ENCODE measurements at places on chromosomes 6 and 20.
A peak's percentile ranks its signal among the peaks of the same experiment; 100 is the strongest.

GRCh38 chr6:71220466-71220865, 68.1 kb upstream of the OGFRL1 start:
- DNase-seq: no peak

DNA sequence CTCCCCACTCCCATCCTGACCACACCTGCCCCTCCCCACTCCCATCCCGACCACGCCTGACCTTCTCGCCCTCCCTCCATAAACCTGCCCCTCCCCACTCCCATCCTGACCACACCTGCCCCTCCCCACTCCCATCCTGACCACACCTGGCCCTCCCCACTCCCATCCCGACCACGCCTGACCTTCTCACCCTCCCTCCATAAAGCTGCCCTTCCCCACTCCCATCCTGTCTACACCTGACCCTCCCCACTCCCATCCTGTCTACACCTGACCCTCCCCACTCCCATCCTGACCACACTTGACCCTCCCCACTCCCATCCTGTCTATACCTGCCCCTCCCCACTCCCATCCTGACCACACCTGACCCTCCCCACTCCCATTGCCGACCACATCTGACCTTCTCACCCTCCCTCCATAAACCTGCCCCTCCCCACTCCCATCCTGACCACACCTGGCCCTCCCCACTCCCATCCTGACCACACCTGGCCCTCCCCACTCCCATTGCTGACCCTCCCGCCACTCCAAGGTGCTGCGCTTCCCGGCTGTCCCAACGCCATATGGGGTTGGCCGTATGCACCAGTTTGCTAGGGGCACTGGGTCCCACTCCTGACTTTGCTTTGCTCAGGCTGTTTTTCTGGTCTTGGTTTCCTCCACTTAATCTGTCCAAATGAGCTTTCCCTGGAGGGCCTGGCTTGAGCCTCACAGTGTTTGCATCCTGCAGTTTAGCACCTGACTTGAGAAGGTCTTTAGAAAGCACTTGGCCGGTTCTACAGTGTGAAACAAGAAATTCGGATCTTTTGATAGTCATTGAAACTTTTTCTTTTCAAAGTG, 2.9 kb downstream of the KIF25 start:
- no peak for DNase-seq

DNA sequence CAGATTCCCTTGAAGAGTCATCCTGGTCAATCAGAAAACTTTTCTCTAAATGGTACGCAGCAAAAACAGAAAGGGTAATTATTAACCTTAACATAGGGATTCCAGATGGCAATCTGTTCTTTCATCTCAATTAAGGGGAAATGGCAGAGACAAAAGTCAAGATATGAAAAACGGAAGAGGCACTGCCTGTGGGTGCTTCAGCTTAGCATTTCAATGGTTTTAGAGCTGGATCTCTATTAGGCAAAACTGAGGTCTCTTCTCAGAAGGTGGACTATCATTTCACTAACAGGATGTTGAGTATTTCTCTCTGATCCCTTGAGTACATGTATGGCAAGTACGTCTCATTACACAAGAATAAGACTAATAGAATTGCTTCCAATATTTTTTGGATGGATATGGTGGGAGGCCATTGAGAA, 296.9 kb downstream of the HIVEP2 start:
- no peak for DNase-seq

- DNase-seq: peak; percentile 14
These were observed 20.2 kb downstream of the MYLK4 start for GRCh38 chr6:2730353-2731107.

GRCh38 chr6:35014341-35014740, 125.3 kb downstream of the ANKS1A start:
- peak; percentile 87 for DNase-seq

DNA sequence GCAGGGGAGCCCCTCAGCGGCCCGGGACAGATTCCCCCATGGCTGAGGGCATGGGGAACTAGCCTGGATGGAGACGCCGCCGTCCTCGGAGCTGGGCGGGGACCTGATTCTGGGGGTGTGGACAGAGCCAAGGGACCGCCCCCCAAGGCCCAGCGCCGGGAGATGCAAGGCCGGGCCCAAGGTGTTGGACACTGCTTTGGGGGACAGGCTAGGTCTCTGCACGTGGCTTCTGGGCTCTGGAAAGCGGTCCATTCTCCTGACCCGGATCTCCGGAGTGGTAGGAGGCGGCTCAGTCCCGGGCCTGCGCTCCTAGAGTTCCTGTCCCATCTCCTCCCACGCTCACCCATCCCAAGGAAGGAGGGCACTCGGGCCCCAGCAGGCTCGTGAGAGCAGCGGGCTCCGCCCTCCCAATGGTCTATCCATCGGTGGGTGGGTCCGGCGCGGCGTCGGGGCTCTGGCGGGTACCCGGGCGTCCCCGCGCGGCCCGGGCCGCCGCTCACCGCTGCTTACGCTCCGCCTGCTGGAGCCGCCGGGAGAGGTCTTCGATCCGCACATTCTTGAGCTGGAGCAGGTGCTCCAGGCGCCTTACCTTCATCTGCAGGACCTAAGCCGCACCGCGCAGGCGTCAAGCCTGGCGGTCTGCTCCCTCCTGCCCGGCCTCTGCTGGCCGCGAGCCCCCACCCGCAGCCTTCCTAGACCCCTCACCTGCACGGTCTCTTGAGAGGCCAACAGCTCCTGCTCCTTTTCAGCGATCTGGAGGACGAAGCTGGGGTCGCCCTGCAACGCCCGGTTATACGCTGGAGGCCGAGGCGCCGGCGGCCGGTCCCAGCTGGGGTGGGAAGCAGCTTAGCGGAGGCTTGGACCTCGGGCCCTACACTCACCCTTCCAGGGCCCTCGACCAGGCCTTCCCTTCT, 3.3 kb downstream of the SPEF1 start:
- no peak for DNase-seq

GRCh38 chr20:41617059-41617901, 897 bp downstream of the CHD6 start:
- peak; percentile 7 for DNase-seq

DNA sequence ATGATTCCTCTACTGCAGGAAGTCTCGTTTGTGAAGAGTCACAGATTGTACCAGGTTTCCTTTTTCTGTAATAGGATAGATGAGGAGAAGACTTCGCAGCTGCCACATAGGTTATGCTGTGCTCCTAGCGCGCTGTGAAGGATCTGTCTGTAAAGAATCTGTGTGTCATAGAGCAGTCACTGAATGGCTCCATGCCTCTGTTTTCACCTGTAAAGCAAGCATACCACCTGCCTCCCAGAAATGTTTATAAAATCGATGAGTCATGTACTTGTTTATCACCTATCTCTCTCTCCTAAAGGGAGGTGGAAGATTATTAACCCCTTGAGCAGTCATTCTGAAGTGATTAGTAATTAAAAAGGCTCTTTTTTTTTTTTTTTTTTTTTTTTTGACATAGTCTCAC, 86.6 kb downstream of the TFAP2B start:
- DNase-seq: no peak

- no peak for DNase-seq
These were observed 194.7 kb upstream of the SOX4 start for GRCh38 chr6:21398741-21399325.

GRCh38 chr20:11454966-11455799, 462.5 kb upstream of the BTBD3 start:
- no peak for DNase-seq

- no peak for DNase-seq
These were observed 625.9 kb upstream of the EPHA7 start for GRCh38 chr6:94045099-94045829.

DNA sequence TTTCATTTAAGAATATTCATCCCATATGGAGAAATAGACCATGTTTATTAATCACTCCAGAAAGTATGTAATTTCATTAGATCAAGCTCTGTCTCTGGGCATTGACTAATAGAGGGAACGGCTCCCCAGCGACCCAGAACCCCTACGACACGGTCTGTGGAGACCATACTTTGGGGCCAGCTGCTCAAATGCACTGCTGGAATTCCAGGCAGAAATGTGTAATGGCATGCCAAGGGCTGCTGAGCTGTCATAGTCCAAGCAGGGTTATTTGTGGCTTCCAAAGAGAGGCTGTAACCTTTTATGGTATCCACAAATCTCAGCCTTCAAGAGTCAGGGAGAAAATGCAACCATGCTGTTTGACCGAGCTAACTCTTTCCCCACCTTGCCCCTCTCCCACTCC, 755.8 kb downstream of the DHX35 start:
- no peak for DNase-seq

GRCh38 chr6:153038378-153039057, 36.0 kb upstream of the MTRF1L start:
- DNase-seq: no peak

GRCh38 chr6:30804333-30804732, 60.0 kb upstream of the IER3 start:
- DNase-seq: no peak

- DNase-seq: no peak
These were observed 29.5 kb downstream of the MTHFD1L start for GRCh38 chr6:150894935-150895552.

- no peak for DNase-seq
These were observed 8.6 kb upstream of the HECA start for GRCh38 chr6:139126255-139126654.

- no peak for DNase-seq
These were observed 318.0 kb downstream of the BMP2 start for GRCh38 chr20:7085467-7085866.

GRCh38 chr20:29123861-29124260, 2133.6 kb upstream of the DEFB115 start:
- no peak for DNase-seq

DNA sequence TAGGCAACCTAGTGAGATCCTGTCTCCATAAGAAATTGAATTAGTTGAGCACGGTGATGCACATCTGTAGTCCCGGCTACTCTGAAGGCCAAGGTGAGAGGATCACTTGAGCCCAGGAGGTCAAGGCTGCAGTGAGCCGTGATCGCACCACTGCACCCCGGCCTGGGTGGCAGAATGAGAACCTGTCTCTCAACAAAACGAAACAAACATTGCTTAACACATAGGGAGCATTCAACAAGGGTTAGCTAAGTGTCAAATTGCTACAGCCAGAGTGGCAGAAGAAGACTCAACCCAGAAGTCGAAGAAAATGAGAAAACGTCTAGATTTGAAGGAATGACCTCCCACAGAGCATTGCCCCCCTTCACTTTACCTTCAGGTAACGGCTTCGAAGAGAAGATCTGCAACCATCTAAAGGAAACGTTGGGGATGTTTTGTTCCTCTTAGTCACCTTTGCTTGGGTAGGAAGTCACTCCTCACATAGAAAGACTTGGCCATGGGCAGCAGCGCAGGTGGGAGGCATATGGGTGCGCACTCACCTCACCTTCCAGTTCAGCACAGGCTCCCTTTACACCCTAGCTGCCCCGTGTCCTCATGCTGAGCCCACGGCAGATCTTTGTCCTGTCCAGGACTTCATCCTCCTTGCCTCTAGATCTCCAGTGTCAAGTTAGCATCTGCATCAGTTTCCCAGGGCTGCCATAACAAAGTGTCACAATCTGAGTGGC, 63.7 kb upstream of the SHLD1 start:
- DNase-seq: no peak

DNA sequence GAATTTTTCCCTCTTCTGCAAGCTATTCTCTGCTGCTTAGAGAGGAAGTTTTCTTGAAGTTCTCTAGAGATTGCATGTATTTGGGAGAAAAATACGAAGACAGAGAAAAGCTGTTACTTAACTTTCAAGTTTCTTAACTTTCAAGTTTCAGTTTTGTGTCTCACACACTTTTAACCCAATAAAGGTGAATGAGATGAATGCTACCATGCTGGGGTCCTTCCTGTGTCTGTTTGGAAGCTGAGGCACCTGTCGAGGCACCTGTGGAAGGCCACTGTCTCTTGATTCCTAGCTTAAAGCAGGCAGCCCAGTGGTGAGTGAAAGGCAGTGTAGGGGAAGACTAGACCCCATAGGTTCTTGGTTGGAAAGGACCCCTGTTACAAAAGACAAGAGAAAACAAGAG, 372.8 kb upstream of the JARID2 start:
- no peak for DNase-seq

- DNase-seq: no peak
These were observed 250.7 kb upstream of the FAM83B start for GRCh38 chr6:54595844-54596243.

DNA sequence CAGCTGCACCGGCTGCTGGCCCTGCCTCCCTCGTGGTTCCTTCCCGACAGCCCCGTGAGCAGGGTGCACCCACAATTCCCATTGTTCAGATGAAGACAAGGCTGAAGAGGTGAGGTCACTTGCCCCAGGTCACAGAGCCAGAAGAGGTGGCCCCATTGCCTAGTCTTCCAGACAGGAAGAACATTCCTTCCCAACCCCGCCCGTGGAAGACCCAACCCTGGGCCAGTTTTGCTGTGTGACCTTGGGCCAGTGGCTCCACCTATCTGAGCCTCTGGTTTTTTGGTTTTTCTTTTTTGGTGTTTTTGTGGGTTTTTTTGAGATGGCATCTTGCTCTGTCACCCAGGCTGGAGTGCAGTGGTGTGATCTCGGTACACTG, 61.7 kb downstream of the RIPOR3 start:
- DNase-seq: no peak

DNA sequence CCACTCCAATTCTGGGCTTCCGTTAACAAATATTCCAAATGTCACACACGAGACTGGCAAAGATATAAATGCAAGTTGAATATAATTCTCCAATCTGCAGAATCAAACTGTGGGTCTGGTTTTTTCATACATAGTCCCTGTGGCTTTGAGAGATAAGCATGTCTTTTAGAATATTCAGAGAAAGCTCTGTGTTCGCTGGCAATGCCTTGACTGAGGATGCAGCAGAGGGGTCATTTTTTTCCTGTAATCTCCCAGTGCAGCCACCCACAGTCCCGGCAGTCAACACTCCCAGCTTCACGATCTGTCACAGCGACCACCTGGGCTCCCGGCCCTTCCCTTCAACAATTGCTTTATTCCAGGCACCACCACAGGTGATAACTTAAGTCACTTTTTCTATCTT, 30.5 kb downstream of the MUC22 start:
- no peak for DNase-seq

DNA sequence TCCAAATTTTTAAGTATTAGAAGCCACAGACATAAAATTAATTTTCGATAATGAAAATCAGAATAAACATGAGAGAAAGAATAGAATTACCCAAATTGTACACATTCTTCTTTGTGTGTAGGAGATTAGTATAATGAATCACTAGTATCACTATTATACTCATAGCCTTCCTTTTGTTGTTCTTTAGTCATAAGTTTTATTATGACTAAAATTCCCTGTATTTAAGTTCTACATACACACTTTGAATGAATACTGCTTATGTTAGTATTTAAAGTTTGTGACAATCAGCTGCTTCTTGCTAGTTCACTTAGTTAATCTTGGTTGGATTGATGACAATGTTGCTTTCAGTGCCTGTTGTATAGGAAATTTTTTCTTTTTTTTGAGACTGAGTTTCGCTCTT, 72.7 kb downstream of the CCDC170 start:
- no peak for DNase-seq

All from midbrain (tissue), 1 donor.